Activated CD8-positive, alpha-beta memory T cell treated with anti-CD3 and anti-CD28 coated beads, Interleukin-2, amount 10 ng/mL, durations not matched to agents 7 days and 5 days (primary cell): ENCODE measurements at places on chromosomes 6 and 20. TPM values are rescaled to one million over a fixed set of nuclear protein-coding genes. Genes with fewer than 3 reads are reported as not detected.
A peak's percentile ranks its signal among the peaks of the same experiment; 100 is the strongest.

DNA sequence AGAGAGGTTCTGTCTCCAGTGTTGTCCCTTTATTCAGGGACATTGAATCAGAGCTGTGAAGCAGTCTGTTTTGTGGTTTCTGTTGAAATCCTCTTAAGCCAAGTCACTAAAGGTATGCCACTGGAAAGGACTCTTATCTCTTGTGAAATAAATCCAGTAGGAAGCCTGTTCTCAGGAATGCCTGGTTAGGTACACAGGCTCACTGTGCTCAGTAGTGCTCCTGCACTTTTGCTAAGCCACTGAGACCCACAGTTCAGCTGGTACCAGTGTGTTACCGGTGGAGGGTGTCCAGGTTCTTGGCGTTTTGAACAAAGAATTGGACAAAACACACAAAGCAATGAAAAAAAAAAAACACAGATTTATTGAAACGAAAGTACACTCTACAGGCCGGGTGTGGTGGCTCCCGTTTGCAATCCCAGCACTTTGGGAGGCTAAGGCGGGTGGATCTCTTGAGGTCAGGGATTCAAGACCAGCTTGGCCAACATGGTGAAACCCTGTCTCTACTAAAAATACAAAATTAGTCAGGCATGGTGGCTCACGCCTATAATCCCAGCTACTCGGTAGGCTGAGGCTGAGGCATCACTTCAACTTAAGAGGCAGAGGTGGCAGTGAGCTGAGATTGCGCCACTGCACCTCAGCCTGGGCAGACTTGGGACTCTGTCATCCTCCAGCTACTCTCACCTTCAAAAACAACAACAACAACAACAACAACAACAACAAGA, 186.1 kb downstream of the JARID2 start:
- no peak for DNase-seq

GRCh38 chr20:2829376-2829775, 11.1 kb downstream of the PCED1A start:
- DNase-seq: peak; percentile 22

DNA sequence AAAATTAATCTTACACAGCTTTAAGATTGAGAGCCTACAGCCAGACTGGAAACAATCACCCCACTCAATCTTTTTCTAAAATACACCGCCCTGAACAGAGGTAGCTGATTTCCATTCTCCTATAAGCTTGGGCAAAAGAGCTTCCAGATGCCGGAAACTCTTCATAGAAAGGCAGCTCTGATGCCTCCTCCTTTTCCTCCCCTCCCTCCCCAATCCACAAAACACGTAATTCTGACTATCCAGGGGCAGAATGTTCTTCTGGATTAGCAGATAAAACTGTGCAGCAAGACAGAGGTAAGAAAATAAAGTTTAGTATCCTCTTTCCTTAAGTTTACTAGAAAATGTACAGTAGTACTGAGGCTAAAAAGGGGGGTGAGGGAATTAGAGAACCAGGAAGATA, 15.8 kb downstream of the ADNP start:
- no peak for DNase-seq

DNA sequence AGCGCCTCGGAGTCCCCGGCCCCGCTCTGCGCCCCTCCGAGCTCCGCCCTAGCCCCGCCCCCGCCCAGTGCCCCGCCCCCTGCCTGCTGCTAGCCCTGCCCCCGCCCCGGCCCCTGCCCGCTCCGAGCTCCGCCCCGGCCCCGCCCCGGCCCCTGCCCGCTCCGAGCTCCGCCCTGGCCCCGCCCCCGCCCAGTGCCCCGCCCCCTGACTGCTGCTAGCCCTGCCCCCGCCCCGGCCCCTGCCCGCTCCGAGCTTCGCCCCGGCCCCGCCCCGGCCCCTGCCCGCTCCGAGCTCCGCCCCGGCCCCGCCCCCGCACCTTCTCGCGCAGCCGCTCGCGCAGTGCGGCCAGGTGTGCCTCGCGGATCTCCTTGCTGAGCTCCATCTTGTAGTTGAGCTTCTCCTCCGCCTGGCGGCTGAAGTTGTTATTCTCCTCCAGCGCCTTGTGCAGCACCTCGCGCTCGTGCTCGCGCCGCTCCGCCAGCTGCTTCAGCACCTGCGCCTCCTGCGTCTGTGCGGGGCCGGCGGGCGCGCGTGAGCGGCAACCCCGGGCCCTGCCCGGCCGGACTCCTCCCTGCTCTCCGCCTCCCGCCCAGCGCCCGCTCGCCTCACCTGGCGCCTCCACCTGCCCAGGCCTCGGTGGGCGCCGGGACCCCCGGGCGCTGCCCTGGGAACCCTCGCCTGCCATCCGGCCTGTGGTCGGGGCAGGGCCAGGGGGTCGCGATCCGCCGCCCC, 11.3 kb downstream of the STMN3 start:
- DNase-seq: peak; percentile 97

- DNase-seq: no peak
Observed at GRCh38 chr6:25713824-25714223, 40.7 kb upstream of the SLC17A4 start.

DNA sequence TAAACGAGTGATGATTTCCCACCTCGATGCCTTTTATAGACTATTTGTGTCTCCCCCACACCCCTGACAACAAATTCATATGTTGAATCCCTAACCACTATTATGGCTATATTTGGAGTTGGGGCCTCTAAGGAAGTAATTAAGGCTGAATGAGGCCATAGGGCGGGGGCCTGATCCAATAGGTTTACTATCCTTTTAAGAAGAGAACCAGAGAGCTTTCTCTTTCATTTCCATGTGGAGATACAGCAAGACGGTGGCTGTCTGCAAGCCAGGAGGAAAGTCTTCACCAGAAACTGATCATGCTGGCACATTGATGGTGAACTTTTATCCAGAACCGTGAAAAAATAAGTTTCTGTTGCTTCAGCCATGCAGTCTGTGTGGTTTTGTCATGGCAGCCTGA, 38.9 kb upstream of the CLIC5 start:
- DNase-seq: no peak

GRCh38 chr20:41497186-41497895, 120.8 kb downstream of the CHD6 start:
- DNase-seq: no peak

DNA sequence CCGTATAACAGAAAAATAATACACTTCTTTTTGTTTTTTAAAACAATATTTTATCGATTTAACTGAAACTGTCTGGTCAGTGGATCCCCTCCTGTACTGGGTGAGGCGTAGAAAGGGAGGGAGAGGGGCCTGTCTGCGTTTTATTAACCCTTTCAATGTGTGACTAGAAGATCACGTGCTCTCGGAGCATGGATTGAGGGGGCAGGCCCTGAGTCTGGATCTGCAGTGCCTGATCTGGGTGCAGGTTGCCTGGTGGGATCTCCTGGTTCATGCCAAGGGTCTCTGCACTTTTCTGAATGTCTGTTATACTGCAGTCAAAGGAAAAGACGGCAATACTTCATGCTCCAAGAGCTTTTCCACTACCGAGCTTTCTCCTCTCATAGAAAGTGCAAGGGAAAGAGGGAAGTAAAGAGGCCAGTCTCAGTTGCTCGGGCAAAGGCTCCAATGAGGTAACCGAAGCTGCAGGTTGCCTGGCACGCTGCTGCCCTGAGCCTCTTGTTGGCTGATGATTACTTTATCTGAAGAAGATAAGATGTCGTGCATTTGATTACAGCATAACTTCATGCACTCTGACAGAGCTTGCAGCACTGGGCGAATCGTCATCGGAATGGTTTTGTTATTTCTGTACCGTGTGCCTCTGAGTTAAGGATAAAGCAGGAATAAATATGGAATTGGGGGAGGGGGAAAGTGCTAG, 167.5 kb upstream of the PMEPA1 start:
- DNase-seq: peak; percentile 30

DNA sequence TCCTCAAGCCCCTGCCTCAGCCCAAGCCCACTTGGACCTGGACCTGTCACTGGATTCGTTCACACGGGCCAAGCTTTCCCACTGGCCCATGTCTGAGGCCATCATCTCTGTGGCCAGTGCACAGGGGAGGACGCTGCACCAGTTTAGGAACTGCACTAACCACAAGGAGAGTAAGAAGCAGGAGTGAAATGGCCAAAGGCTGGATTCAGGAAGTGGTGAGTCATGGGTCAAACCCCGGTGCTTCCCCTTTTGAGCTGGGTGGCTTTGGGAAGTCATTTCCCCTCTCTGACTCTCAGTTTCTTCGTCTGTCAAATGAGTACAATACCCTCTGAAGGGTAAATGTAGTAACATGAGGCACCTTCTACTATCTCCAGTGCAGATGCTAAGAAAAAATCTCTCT, 87.9 kb downstream of the CD40 start:
- DNase-seq: no peak

- DNase-seq: no peak
Observed at GRCh38 chr6:25309886-25310285, 30.7 kb downstream of the CARMIL1 start.

GRCh38 chr6:18431581-18431980, 44.4 kb downstream of the RNF144B start:
- DNase-seq: no peak

GRCh38 chr6:42451333-42452170, at the start of gene TRERF1:
TSS of gene TRERF1 (minus strand) at chr6:42451926. CDS start at chr6:42269590, 182,336 bp downstream.
- peak; percentile 76 for DNase-seq

DNA sequence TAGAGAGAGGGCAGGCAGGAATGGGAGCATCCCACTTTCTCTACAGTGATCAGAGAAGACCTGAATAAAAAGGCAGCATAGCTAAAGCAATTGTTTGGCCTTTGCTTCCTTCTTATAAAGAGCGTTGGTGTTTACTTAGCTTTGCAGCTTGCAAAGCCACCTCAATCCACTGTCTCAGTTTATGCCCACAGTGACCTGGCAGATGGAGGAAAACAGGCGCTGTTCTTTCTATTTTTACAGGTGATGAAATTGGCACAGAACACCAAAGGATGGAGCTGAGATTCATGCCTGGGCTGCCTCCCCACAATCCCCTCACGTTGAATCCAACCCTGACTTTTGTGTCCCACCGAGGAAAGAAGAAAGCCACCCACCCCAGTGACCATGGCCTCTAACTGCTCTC, 130.5 kb downstream of the TTLL2 start:
- DNase-seq: no peak

- no peak for DNase-seq
Observed at GRCh38 chr6:92635553-92636153, 783.7 kb downstream of the EPHA7 start.

GRCh38 chr6:166908811-166909210, 47.5 kb downstream of the RNASET2 start:
- DNase-seq: no peak

DNA sequence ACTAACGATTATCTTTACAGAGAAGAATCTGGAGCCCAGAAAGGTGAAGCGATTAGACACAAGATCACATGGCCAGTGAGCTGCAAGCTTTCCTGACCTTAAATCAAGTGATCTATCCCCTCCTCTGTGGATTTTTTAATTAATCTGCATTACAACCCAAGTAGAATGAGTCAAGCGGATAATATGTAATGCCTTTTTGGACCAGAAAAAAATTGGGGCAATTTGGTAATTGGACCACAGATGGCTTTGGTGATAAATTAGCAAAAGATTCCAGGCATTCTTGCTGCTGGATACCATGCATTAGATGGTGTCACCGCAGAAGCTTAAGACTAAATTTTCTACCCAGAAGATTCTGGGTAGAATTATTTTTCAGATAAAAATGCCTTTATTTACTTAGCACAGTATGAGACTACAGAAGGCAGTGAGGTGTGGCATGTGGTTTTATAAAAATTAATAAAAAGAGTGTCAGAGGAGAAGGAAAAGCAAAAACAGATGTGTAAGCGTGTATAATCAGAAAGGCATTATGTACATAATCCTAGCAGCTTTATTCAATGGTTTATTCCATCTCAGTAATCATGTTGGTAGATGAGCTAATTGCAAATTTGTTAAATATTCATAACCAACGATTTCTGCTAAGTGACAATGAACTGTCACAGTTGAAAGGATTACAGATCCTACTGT, 53.9 kb upstream of the PCSK2 start:
- DNase-seq: no peak

DNA sequence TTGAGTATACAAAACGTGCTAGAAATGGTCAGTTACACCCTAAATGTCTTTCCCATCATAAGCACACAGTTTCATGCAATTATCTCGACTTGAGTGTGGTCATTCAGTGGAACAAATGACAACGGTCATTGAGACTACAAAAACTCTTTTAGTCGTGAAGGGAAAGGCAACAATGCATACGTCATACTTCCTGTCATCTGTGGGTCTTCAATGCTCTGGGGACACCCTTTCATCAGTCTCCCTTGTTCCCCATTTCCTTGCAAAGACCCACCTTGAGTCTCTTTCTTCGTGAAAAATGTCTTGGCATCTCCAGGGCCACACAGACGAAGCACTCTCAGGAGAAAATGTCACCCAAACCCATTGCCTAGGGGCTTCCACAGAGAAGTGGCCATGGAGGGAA, 238.5 kb downstream of the GMPR start:
- no peak for DNase-seq

DNA sequence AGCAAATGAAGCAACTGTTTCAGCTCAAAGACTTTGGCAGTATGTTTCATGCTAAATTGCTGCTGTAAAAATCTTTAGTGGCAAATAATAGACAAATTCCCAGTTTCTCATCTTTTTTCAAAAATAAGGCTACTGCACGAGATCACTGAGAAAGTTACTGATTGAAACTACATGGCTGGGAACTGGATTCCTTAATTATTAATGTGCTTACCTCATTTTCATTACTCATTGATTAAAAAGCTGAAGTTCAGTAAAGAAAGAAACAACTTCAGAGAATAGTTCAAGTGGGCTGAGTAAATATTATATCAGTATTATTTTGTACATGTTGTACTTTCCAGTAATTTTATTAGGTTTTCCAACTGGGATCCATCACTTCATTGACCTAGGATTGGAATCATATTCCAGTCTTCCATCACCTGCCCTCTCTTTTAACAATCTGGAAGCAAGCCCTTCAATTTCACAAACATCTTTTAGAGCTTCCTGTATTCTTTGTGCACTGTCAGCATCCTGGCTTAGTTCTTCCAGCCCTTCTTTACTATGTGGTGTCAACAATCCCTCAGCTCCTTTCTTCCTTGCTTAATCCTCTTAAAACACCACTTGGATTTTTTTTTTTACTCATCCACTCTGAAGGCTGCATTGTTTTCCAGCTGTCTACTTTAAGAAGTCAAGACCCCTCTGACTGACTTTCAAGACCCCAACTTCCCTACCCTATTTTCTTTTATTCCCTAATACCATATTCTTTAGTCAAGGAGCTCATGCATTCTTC, 4.3 kb downstream of the MEI4 start:
- DNase-seq: no peak

DNA sequence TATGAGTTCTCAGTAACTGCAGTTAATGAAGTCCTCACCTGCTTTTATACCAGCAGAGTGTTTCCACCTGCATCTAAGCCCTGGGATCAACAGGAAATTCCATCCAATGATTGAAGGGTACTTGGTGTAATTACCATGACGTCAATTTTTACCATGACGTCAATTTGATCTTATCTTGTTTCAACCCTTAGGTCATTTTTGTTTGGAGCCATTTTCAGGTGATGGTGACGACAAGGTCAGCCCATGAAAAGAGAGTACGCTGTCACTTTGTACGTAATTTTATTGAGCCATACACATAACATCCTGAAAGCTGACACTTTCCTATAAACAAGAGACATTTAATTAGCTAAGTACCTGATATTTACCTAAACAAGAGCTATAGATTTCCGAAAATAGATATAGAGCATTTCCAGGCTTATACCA, at the start of gene CGA:
Gene CGA, minus strand, starts transcription at position 20 of the 423 bp plus-strand sequence. CDS start 6,906 bp downstream, outside the sequence.
- no peak for DNase-seq

OR2J3 gene
- total RNA-seq: not detected

STX16 gene
- total RNA-seq: 165 TPM

PNPLA1 gene
- not detected for total RNA-seq

CRISP3 gene
- total RNA-seq: not detected
